ENCODE measurements at places on chromosomes 11 and 22. TPM values are rescaled to one million over a fixed set of nuclear protein-coding genes. Genes with fewer than 3 reads are reported as not detected.
A peak's percentile ranks its signal among the peaks of the same experiment; 100 is the strongest.

- no peak for ATAC-seq
Measured at GRCh38 chr11:34191578-34191977, 86.1 kb downstream of the NAT10 start.

Gene ISX
- total RNA-seq: not detected

- peak; percentile 19 for ATAC-seq
Measured at GRCh38 chr11:61477727-61478148, 30.8 kb upstream of the LRRC10B start.

Gene GRK3
- 27.2 TPM for total RNA-seq

DNA sequence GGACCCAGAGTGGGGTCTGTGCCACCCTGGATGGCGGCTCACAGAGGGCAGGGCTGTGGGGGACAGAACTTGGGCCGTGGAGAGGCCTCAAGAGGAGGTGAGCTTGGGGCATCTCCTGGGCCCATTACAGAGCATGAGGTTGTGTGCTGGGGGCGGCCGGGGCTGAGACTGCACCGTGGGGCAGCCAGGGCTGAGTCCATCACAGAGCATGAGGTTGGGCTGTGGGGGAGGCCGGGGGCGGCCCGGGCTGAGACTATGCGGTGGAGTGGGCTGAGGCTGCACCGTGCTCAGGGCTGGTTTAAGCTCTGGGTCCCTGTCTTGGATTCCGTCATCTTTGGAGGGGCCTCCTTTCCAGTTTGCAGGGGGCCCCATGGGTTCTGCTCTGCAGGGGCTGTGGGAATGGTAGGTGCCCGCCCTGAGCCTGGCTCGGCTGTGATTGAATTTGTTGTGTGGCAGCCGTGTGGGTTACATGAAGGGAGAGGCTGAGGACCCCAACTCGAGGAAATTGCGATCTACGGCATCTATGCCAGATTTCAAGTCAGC, 38.1 kb upstream of the MUC5AC start:
- no peak for ATAC-seq

Gene PTGDR2
- 0.37 TPM for total RNA-seq

Gene GGTLC2
- not detected for total RNA-seq

- no peak for ATAC-seq
Measured at GRCh38 chr11:128775468-128775867, 81.6 kb downstream of the FLI1 start.
